Activated naive CD4-positive, alpha-beta T cell treated with Interleukin-2 at 50 U/mL for 16 hours (primary cell): ENCODE measurements at places on chromosomes 4 and X.

DNA sequence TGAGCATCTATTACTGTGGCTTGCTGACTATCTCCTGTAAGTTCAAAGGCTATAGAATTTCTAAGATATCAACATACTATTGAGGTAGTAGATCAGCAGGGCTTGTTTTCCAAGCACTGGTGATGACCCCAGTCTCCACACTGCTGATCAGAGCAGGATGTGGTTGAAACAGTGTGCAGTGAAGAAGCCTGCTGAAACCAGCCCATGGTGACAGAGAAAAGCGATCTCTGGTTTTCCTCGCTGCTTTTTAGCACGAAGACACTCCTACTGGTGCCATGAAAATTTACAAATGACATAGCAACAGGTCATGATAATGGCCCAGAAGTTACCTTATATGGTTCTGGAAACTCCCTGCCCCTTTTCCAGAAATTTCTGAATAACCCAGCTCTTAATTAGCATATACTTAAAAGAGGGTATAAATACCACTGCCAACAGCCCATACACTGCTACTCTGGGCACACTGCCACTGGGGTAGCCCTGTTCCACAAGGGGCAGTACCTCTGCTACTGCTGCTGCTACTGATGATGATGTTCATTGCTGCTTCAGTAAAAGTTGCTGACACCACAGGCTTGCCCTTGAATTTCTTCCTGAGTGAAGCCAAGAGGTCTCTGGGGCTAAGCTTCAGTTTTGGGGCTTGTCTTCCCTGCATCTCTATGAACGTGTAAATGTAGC lies 1689.5 kb upstream of the PCDH10 start:
- DNase-seq = no peak

DNA sequence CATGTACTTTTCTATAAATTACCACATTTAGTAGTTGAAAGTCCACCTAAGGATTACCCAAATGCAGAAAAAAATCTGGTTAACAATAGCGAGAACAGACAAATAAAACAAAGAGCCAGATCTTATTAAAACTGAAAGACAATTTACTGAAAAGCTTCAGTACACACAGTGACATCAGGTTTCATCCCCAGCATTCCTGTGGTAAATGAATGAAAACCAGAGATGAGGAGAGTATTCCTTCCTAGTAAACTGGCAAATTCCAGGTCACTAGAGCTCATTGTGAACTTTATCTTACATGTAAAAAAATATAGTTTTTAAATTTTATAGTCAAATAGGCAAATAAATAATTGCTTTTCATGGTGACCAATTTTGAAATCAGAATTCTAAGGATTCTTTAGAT lies 1290.5 kb downstream of the ADGRL3 start:
- no peak for DNase-seq

DNA sequence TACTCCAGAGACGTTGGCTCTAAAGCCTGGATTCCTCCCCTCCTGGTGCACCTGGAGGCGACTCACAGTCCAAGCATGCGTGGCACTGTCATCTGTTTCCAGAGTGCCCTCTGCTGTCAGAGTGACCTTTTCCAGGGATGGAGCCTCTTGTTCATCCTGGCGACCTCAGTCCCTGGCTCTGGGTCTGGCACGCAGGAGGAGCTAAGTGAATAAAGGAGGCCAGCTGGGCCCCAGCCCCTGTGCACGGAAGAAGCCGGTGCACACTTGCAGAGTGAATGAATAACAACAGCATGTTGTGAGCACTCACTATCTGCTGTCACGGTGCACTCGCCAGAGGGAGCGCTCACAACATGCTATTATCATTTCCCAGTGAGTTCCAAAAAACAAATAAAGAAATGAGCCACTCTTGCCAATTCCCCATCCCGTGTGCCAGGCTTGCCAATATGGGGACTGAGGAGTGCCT lies 27.8 kb upstream of the PSAPL1 start:
- DNase-seq = no peak

DNA sequence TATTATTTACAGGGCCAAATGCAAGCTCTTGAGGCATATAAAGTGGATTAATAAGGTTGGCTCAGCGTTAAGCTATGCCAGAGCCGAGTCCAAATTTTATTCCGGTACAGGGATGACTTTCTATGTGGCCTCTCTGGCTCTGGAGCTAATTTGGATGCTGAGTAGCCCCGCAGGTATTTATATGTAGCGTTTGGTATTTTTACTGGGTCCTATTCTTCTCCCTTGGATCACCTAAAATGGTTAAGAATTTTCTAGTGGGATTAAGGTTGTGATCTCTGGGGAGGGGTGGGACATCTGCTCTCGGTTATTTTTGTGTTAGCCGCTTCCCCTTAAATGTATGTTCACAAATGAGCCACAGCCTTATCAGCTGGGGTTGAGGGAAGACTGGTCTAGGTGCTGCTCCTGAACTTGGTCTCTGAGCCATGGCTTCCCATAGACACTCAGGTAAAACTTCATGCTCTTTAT lies 49.4 kb downstream of the FHL1 start:
- no peak for DNase-seq

- DNase-seq = no peak
These were observed 28.5 kb upstream of the PRRG1 start for GRCh38 chrX:37320541-37321203.
